H1 (cell line): ENCODE measurements at places on chromosomes 11 and 22. TPM values are rescaled to one million over a fixed set of nuclear protein-coding genes. Genes with fewer than 3 reads are reported as not detected.
A peak's percentile ranks its signal among the peaks of the same experiment; 100 is the strongest.

DNA sequence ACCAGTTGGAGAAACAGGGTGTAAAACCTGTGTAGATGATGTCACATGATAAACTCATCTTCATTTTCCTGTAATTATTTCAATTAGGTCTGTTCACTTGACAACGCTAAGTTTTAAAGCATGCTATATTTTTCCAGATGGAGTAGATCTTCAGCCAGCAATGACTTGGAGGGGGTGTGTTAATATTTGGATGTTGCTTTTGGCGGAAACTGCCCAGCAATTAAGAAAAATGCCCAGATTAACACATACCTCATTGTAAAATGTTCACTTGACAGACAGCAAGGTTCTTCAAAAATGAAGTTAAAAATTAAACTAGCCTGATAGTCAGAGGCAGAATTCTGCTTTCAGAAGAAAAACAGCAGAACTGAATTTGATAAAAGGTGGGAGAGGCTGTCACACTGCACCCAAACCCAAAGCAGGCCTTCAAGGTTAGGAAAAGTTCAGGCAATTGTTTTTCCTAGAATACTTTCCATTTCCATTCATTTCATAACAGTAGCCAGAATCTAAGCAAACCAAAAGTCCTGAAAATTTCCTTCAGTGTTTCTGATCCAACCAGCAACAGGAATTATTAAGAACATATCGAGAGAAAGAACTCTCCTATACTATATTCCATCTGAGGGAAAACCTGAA lies 33.0 kb downstream of the VSIG10L2 start:
- DNase-seq = no peak

RASL10A gene
- polyA plus RNA-seq = 1.1 and 1.6 TPM in 2 replicates

DNA sequence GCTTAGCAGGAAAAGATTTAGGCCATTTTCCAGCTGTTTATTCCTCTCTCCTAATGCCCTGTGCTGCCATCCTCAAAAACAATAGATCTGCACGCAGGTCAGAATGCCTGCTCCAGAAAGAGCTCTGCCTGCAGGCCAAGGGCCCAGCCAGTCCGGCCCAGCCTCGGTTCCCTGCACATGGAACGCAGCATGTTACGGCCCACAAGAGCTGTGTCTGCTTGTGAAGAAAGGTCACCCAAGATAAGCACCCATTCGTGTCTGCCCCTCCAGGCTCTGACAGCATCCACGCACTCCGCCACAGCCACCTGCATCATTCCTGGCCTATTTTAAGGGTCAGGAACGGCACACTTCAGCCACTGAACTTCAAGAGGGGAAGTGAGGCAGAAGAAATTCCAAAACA lies 152.2 kb downstream of the SPATA19 start:
- DNase-seq = peak; percentile 22

NCR3LG1 gene
- 0.49 and 0.68 TPM in 2 replicates for polyA plus RNA-seq

MS4A12 gene
- 0.14 and 0.24 TPM in 2 replicates for polyA plus RNA-seq

TMPRSS13 gene
- 0.79 and 1.0 TPM in 2 replicates for polyA plus RNA-seq

CRYBA4 gene
- polyA plus RNA-seq = 2.2 and 3.1 TPM in 2 replicates

TREH gene
- polyA plus RNA-seq = 0.03 TPM in 1 of 2 replicates, not detected in the other

- DNase-seq = no peak
Observed at GRCh38 chr11:45737056-45737455, 67.9 kb upstream of the SLC35C1 start.

DNA sequence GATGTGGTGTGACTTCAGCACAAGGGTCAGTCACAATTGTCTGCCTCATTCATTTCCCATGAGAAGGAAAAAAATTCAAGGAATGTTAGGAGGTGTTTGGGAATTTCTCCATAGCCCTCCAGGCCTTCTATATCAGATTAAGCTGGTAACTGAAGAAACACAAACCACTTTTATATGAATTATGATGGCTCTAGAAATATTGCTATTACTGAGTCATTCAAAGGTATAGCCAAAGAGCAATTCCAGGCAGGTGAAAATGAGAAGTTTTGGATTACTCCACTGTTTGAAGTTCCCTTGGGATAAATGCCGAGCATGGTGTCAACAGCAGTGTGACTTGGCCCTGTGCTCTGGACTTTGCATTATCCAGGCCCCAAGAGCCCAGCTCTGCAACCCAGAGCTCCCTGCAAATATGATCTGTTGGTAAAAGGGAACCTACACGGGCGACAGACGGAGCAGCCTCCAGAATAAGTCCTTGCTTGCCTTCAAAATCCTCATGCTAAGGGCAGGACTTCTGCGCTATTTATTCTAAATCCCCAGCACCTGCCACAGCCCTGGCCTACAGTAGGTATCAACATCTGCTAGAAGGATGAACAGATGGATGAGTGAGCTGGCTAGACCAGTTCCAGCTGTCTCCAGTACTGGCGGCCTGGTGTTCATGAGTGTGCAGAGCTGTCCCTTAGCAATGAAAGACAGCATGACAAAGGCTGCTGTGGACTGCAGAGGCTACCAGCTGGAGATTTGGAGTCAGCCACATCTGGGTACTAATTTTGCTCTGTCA lies 67.5 kb upstream of the ZBED5 start:
- DNase-seq = no peak

ADSL gene
- 189 and 218 TPM in 2 replicates for polyA plus RNA-seq

DNA sequence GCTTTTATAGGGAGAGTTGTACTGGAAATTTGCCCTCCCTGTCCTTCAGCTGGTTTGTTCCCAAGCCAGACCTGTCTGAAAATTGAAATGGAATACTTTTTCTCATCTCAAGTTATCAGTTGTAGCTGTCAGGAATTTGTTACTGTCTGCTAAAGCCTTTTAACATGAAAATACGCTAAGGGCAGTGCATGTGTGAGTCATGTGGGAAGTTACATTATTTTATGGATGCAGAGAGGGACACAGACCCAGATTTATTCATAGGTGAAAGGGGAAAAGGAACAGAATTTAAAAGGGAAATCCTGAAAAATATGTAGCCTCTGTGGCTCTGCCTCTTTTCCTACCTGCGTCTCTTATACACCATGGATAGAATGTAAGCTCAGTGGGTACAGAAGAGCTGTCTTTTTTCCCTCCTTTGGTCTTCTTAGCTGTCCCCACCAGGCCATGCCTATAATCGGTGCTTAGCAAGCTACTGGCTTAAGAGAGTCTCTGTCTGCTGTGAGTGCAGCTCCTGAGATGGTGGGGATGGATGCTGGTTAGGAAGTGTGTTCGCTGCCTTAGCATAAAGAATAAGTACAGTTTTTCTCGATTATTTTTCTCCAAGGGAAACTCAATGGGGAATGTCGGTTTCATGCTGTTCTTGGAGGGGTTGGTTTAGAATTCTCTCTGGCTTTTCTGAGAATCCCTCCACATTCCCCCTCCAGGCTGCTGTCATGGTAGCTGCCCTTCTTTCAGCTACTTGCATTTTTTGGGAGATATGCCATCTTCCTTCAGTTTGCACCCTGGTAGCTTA lies 166.8 kb downstream of the TEAD1 start:
- no peak for DNase-seq

DNA sequence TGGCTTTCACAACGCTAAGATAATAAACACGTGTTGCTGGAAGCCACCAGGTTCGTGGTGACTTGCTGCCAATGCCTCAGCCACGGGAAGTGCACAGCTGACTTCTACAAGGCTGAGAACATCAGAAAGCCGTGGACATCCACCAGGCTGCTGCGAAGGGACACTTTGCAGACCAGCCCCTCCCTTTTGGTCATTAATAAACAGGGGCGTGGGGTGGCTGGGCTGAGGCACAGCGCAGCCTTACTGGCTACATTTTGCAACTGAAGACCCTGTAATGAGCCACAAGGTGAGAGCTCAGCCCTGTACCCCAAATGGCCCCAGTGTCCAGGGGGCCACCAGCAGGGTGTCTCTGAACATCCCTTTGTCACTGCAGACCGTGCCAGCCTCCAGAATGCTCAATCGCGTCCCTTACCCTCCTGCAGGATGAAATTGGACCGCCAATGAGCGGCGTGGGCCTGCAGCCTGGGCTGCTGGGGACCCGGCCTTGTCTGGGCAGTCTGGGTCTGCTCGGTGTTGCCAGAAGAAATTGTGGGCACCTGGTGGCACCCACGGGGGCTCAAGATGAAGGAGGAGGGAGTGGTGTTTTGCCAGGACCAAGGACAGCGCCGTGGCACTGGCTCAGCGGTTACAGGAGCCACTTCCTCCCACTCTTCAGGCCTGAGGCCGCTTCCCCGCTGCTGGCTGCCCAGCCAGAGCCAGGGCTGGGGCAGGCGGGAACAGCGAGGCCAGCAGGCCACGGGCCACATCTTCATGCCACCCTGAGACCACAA lies 181.9 kb downstream of the CTTN start:
- peak; percentile 54 for DNase-seq

GRCh38 chr22:17112491-17113042 lies 8.6 kb downstream of the TMEM121B start:
- DNase-seq = no peak

DNA sequence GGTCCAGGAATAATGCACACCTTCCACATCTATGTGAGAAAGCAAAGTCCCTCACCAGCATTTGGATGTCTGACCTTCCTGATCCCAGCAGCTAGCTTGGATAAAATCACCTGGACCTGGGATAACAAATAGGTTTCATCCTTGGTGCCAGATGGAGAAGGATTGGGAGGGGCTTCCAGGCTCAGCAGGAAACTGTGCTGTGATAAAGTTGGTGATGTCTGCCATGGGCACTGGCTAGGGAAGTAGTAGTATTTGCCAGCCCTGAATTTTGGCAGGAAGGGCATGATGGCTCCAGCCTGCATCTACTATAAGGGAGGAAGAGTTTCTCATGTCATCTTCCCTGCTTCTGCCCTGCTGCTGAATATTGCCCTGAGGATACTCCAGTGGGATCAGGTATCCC lies 37.5 kb downstream of the C11orf91 start:
- no peak for DNase-seq

FAM180B gene
- polyA plus RNA-seq = 0.09 TPM in 1 of 2 replicates, not detected in the other

GRCh38 chr11:90254065-90254464 lies 31.2 kb upstream of the CHORDC1 start:
- DNase-seq = no peak

GRCh38 chr11:116162886-116163230 lies 609.9 kb downstream of the BUD13 start:
- no peak for DNase-seq

GRCh38 chr11:63709336-63709884 lies 28.1 kb downstream of the RTN3 start:
- no peak for DNase-seq

DNA sequence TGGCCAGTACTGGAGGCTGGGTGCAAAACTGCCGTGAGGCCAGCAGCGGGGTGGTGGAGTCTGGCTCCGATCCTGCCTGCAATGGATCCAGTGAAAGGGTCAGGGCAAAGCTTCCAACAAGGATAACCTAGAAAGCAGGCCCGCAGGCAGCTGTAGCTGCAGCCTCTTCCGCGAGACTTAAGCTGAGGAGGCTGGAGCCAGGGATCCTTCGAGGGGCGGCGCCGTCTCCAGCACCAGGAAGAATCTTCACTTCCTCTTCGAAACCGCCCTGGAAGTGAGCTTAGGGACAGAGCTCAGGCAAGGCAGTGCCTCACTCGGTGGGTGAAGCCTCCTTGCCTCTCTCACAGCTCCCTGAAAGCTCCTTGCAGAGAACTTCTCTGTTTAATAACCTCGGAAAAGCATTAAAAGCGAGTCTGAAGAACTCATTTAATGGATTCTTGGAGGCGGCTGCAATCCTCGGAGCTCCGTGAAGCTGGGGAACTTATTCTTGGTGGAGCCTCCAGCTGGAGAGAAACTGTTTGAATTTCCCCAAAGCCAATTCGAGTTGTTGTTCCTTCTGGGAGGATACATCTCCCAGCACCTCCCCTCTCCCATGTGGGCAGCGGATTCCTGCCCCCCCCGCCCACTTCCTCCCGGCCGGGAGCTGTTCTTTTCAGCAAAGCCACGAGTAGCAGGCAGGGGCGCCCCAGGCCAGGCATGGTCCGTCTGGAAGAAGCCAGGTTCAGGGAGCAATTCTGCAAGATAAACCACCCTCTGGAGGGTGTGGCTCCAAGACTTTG lies 169.9 kb downstream of the CTTN start:
- DNase-seq = peak; percentile 72

LUZP2 gene
- 0.24 and 0.79 TPM in 2 replicates for polyA plus RNA-seq

DNA sequence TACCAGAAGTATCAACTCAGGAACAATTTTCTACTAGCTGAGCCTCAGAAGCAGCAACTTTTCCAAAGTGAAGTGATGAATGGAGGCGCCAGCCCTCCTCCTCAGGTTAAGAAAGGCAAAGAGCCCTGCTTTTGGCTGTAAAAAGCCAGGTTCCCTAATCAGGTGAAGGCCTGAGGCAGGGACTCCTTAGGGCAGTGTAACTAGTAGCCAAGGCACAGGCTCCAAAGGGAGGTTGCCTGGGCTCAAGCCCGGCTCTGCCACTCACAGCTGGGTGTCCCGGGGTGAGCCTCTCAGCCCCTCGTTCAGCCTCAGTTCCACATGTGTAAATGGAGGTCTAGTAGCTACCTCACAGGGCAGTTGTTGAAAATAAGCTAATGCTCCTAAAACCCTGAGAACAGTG lies 19.5 kb downstream of the TSKU start:
- DNase-seq = no peak

ARFIP2 gene
- 48.3 and 50.3 TPM in 2 replicates for polyA plus RNA-seq

RPS19BP1 gene
- polyA plus RNA-seq = 97.9 and 120 TPM in 2 replicates

DNA sequence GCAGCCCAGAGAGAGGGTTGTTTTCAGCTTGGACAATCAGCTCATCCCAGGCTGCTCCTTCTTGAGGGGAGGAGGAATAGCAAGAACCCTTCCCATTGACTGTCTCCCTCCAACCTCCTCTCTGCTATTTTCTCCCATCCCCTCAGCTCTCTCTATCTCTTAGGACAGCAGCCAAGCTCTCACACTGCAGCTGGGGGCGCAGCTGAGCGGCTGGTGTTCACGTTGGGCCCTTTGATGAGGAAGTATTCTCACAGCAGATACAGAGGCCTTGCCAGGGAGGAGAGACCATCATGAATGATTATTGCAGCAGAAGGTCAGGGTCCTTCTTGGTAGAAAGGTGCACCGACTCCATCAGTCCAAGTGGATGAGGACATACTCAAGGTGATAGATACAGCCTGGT lies 26.5 kb upstream of the CADM1 start:
- DNase-seq = no peak

GRCh38 chr11:129854232-129854805 lies 38.7 kb downstream of the TMEM45B start:
- no peak for DNase-seq

GRCh38 chr11:94185416-94186084 lies 56.9 kb downstream of the PANX1 start:
- no peak for DNase-seq

GRCh38 chr11:64858467-64859263 lies 14.2 kb upstream of the CDC42BPG start:
- no peak for DNase-seq

GVQW3 gene
- polyA plus RNA-seq = 5.5 and 5.9 TPM in 2 replicates
